ENCODE measurements at places on chromosomes 5 and 9.

- DNase-seq: no peak
Observed at GRCh38 chr5:174852143-174852542, 127.8 kb downstream of the MSX2 start.

DNA sequence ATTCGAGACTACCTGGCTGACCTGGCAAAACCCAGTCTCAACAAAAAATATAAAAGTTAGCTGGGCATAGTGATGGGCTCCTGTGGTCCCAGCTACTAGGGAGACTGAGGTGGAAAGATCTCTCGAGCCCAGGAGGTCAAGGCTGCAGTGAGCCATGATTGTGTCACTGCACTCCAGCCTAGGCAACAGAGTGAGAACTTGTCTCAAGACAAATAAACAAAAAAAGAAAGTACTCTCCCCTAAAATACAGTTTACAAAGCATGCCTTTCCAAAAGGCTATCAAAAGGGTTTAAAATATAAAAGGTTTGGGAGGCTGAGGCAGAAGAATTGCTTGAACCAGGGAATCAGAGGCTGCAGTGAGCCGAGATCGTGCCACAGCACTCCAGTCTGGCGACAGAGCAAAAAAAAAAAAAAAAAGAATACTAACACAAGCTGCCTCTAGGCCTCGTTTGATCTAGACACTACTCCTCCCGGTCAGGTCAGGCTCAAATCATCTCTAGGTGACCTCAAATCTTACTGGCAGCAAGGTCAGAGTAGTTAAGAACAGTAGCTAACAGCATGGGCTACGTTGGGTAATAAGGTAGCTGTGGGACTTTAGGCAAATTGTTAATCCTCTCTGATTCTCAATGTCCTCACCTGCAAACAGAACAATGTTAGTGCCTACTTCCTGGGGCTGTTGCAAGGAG lies 9.3 kb downstream of the NAIF1 start:
- DNase-seq: no peak

DNA sequence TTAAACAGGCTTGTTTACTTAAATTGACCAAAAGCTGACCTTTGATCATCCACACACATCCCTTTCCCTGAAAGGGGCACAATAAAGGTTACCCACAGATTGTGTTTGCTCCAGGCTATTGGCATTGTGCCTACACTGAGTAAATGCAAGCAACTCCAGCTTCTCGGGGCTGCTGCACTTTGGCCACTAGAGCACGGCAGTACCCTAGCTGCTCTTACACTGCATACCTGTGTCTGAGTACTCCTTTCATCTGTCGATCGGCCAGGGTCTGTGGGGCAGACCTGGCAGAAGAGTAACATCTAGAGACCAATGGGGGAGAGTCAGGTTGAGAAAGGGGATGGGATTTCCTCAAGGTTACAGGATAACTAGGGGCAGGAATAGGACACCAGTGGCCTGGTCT lies 281.9 kb upstream of the NMUR2 start:
- DNase-seq: no peak

DNA sequence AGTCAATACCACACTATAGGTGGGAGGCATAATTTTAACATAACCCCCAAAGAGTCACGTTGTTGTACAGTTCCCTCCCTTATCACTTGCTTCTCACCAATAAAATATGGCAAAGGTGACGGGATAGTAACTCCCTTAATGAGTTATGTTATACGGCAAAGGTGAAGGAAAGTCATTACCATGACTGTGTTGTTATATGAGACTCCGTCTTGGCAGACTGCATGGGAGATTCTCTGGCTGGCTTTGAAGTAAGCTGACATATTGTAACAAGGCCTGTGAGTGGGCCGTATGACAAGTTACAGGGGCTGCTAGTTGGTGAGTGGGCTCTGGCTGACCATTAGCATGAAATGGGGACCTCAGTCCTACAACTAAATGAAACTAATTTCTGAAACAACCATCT lies 366.4 kb upstream of the FTMT start:
- DNase-seq: no peak

- DNase-seq: peak; percentile 62
Observed at GRCh38 chr5:43037636-43038495, 2.3 kb downstream of the ANXA2R start.

GRCh38 chr9:7791394-7791793 lies 8.2 kb downstream of the DMAC1 start:
- no peak for DNase-seq

GRCh38 chr5:74250304-74251102 lies 390.0 kb downstream of the ENC1 start:
- no peak for DNase-seq

DNA sequence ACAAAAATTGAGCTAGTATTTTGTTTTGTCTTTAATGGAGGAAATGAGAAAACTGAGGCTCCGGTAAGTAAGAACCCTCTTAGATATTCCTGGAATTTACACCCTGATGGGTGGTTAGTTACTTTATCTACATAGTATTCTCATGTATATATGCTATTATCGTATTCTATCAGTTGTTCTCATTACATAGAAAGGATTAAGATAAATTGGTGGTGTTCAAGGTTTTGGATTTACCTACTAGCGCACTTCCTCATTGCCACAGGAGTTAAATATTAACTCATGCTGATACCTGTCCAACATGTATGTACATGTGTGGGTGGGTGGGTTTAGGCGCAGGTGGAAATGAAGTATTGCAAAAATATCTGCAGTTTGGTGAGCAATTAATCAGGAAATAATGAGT lies 61.1 kb upstream of the IFNE start:
- no peak for DNase-seq

DNA sequence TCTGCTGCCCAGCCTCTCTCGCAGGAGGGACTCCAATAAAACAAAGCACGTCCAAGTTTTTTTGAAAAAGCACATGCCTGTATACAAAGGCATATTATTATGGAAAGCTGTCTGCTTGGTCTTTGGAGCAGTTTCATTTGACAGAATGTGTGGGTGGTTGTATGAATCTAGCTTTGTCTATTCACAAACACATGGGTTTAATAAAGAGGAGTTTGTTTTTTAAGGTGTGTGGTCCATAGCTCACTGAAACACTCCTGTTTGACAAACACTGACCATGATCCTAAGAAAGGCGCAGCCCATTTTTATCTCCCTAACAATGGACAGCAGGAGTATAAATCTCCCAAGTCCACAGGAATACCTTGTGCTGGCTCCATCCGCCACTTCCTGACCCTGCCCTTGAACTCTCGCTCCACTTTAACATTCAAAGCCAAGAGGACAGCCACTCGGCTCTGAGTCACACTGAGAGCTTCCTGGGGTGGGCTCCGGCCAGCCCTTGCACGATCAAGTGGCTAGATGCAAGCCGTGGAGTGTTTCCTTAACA lies 371.9 kb downstream of the EBF1 start:
- DNase-seq: no peak

DNA sequence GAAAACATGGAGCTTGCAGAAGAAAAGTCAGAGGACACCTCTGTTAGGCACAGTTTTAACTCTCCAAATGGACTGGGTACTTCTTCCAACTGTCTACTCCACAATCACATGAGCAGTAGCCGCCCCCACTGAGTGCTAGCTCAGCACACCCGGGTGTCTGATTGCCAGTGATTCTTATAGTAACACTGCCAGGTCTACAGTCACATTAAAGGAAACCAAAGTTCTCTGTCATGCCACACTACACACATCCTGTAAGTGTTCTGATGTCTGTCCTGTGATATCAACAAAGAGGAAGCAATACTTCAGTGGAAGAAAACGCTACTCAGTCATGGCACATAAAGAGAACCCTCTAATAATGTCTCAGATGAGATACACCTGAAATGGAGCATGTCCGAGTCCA lies at the start of gene HAVCR2:
TSS of gene HAVCR2 (minus strand) at position 69 of the 400 bp plus-strand sequence. CDS start at position 8, 61 bp downstream.
- DNase-seq: no peak

DNA sequence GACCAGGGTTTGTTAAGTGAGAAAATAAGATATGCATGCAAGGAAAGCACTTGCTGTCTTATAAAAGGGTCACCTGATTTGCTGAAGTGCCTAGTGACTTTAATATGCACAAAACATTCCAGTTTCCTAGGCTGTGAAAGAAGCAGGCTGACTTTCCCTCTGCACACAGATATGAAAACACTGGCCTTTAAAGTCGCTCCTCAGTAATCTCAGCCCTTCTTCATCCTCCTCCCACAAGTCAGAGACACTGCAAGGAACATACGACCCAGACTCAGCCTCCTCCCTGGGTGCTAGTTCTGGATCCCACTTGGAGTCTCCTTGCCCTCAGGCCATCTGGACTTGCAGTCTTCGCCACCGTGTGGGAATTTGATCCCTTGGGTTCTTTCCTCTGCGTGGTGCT lies 166.1 kb downstream of the CFAP90 start:
- no peak for DNase-seq

DNA sequence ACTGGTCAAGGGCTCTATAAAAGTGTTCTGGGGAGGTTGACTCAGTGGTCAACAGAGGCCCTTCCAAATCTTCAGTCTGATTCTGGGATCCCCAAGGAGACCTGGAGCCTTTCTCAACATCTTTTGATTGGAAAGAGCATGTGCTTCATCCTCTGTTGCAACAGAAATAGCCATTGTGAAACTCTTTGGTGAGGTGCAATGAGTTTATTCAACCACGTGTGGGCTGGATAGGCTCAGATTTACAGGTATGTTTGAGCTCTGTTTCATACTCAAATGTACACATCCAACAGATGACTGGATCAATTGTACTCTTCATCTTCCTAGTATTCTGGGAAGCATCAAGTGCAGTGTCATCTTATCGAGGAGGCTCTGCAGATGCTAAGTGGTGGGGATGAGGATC lies 60.5 kb downstream of the CTSL start:
- no peak for DNase-seq

- DNase-seq: no peak
Observed at GRCh38 chr5:74266132-74266531, 374.4 kb downstream of the ENC1 start.

- peak; percentile 79 for DNase-seq
Observed at GRCh38 chr5:135462304-135462703, 10.2 kb upstream of the TIFAB start.

- no peak for DNase-seq
Observed at GRCh38 chr9:38022995-38023394, 46.0 kb downstream of the SHB start.

DNA sequence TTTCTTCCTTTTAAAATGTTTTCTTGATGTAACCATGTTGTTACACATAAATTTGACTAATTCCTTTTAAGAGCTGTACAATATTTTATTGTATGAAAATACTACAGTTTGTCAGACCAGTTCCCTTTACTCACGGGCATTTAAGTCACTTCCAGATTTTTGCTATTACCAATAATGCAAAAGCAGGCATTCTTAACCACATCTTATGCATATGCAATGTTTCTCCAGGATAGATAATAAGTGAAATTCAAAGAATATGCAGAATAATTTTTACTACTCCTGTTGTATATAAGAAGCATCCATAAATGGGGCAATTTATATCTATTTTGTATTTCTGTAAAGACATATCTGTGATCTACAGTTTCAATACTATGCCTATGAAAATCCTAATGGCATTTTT lies 77.3 kb downstream of the FNIP1 start:
- no peak for DNase-seq

GRCh38 chr9:73202980-73203379 lies 51.3 kb downstream of the ANXA1 start:
- no peak for DNase-seq

- no peak for DNase-seq
Observed at GRCh38 chr9:80934095-80934494, 755.3 kb downstream of the TLE1 start.

GRCh38 chr9:79701651-79702050 lies 129.9 kb downstream of the TLE4 start:
- DNase-seq: no peak

DNA sequence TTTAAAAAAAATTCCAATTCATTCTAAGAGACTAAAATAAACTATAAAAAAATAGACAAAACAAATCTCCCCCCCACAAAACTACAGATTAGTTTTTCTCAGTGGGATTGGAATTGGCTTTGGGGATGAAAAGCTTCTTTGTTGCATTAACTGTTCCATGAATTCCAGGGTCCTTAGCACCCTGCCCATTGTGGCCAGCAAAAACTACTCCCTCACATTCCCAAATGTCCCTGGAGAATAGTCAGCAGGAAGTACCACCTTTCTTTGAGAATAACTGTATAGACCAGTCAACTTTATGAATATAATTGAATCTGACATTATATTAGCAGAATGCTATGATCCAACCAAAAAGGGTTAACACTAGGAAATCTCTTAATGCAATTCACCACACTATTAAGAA lies 147.9 kb downstream of the LPAR1 start:
- DNase-seq: no peak

DNA sequence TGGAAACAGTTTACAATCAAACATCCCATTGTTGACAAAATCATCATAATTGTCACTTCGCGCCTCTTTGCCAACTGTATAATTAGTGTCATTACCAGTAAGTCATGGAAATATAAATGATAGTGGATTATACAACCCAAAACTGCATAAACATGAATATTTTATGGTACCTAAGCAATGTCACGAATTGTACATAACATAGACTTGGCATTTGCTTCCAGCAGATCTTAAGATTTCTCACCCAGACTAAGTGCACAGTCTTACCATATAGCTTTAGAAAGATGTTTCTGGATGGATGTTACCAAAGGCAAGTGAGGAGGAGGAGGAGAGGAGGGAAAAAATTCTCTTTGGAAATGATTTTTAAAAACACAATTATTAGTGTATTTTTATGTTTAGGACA lies 113.4 kb upstream of the TAS2R1 start:
- DNase-seq: no peak

GRCh38 chr9:123952641-123953495 lies 22.9 kb upstream of the DENND1A start:
- no peak for DNase-seq

GRCh38 chr5:129410488-129410887 lies 49.6 kb upstream of the ADAMTS19 start:
- DNase-seq: no peak

- no peak for DNase-seq
Observed at GRCh38 chr9:7782400-7783120, 17.0 kb downstream of the DMAC1 start.

DNA sequence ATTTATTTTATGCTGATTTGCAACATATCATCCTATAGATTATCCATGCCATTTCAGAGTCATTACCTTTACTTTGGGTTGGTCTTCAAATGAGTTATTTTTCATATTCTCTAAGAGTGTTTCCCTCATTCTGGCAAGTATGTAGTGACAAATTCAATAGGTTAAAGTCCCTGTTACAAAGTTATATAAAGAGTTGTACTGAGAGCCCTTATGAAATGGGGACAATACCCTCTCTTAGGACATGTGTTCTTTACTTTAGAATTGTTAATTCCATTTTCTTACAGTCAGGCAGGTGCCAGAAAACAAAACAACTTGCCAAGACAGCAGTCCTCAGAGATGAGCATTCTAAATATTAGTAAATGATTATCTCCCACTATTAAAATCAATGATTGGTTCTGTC lies 6.0 kb downstream of the ALDH1A1 start:
- DNase-seq: no peak
